Foreskin keratinocyte (primary cell): ENCODE measurements at places on chromosomes 4 and X. TPM values are rescaled to one million over a fixed set of nuclear protein-coding genes. Genes with fewer than 3 reads are reported as not detected.

DNA sequence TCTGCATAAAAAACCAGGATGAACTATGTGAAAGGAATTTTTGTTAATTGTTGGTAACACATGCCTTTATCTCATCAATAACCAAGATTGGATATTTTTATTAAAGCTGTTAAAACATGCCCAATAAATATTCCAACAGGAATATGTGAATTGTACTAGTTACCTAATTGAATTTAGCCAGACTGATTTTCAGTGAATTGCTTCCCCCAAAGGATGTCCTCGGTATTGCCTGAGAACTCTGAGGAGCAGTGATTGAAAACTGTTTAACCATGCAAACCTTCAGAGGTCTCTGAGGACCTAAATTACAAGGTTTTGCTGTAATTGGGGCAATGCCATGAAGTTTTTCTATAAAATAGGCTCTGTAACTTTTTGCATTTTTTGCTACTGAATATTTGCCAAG, 66.6 kb downstream of the BLTP1 start:
- DNase-seq: no peak

DNA sequence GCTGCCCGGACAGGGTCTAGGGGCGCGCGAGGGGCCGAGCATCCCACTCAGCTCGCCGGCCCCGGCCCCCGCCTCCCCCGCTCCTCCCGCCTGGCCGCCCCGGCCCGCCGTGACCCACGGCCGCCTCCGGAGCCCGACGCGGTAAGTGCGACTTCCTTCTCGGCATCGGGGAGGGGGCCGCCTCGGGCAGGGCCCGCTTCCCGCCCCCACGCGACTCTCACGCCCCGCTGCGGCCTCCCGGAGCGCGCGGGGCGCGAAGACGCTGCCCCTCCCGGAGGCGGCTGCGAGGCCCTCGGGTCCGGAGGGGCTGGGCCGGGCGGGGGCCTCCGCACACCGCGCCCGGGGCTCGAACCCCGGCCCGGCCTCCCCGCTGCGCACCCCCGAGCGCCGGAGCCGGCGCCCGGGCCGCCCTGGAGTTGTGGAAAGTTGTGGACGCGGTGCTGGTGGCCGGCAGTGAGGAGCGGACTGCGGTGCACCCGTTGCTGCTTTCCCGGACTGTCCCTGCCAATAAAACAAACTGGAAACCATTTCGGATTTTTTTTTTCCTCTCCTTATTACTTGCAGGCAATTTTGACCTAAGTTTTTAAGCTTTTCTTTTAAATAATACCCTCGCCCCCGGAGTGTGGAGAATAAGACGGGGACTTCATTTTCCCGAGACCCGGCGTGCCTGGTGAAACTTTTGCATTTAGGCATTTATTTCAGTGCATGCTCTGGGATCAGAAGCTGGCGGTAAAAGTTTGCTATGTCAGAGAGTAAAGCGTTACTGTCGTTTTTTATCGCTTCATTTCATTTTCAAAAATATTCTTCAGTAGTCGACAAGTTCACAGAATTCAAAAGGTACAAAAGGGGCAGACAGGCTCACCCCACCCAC, 13.0 kb upstream of the TMEM156 start:
- DNase-seq: no peak

DNA sequence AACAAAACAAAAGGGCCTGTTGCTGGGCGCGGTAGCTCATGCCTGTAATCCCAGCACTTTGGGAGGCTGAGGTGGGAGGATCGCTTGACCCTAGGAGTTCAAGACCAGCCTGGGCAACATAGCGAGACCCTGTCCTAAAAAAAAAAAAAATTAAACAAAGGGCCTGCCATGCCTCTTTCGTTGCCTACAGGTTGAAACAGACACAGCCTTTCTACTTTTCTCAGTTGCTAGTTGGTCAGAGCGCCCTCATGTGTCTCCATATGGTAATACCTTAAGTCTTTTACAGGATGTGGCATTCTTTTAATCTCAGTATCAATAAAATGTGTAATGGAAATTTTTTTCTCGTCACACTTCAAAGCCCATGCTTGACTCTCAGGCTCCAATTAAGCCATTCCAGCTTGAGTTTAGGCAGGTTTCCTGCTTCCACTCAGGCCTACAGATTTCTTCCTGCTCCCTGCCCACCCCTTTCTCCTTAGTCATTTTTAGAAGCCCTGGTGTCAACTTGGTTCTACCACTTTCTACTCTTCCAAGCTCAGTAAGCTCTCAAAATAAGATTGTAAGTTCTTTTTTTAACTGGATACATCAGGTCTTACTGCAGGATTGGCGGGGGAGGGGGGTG, 4.6 kb upstream of the SOWAHD start:
- DNase-seq: no peak

DNA sequence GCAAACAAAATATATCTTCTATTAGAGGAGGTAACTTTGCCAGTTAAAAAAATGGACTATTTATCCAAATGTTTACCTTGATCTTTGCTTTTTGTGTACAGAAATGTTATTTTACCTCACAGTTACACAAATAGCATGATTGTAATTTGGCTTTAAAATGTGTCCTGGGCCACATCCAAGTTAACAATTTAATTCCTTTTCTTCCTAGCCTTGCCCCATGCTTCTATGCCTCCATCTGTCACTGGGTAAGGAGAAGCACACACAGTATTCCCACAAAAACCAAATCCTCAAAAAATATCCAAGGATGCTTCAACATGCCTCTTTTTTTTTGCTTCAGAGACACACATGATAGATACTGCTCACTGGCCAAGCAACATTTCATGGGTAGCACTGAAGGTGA, 30.9 kb downstream of the GRXCR1 start:
- DNase-seq: no peak

GRCh38 chr4:925171-925570, 6.9 kb downstream of the GAK start:
- no peak for DNase-seq

GRCh38 chr4:1325176-1325480, 21.9 kb upstream of the UVSSA start:
- no peak for DNase-seq

DNA sequence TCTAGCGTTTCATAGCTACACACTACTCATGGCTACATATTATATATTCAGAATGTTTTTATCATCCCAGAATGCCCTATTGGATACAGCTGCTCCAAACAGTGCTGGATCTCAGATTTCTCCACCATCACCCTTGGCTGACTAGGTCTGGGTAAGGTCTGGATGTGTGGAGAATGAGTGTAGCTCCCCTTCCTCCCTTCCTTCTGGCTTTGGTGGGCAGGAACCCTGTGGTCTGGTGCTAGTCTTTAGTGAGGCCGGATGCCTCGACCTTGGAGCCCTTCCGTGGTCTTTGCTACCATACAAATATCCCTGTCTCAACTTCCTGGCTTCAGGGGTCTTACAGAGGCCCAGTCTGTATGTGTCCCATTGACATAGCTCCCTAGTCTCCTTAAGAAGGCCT, 52.1 kb upstream of the KDR start:
- DNase-seq: no peak

DNA sequence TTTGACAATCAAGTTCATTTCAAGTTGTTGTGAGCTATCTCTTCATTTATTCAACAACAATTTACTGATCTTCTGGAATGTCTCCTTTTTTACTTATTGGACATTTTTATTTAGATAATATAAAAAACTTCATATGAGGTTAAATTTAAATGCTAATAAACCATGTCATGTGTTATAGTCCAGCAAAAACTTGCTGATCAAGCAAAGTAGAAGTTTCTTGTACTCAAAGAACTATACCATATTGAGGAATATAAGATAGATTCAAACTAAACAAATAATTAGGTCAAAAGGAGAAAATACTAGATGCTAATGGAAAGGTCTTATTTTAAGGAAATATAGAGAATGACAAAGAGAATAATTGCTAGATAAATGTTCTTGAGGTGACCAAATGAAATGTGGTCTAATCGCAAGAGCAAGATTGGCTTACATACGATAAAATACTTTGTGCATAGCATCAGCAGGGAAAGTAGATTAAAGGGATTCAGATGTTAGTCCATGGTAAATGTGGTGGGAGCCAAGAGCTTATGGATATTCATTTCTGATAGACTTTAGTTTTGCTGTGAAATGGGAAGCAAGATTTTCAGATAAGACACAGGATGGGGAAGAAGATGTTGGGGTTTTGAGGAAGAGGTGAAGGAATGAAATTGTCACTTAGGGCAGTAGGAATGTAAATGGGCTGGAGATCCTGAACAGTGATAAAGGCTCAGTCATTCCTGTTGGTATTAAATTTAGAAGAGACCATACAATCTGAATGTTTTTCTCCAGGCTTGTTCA, 229.5 kb downstream of the MAPK10 start:
- no peak for DNase-seq

DNA sequence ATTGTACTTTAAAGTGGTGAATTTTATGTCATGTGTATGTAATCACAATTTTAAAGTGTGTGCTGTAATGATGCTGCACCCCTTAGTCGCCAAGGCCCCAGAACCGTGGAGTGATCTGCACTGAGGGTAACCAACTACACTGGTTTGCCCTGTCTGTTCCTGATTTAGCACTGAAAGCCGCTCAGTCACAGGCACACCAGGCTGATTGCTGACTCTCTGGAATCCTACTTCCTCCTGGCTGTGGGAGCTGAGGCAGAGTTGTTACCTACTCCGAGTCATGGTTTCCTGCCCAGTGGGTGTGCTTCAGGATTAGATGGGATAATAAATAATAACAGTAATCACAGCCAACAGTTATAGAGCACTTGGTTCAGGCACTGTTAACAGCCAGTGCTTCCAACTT, 645.4 kb downstream of the BCOR start:
- no peak for DNase-seq

DNA sequence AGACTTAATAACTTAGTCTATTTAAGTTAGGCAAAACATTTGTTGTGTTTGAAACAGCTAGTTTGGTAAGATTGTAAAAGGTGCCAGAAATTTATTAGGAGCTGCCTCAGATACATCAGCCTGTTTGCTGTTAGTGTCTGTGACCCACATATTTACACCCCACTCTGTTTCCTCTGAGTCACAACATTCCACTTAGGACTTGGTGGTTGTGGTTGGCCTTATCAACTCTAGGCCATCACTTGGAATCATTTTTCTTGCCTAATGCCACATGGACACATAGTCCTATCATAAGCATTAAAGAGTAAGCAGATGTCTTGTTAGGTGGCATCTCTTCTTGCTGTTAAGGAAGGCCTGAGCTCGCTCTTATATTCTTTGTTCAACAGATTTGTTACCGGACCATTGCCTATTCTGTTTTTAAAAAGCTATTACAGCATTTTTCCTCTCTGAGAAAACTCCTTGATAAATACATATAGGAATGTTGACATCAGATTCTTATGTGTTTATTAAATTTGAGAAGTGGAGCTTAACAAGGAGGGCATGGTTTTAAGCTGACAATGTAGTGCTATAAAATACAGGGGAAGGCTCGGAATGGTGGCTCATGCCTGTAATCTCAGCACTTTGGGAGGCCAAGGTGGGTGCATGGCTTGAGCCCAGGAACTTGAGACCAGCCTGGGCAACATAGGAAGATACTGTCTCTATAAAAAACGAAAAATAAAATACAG, 51.2 kb upstream of the PGRMC2 start:
- DNase-seq: peak; percentile 67

- DNase-seq: no peak
These were observed 122.5 kb upstream of the MAMLD1 start for GRCh38 chrX:150240643-150240970.

- DNase-seq: no peak
These were observed 10.0 kb downstream of the CLCN4 start for GRCh38 chrX:10166731-10167151.

DNA sequence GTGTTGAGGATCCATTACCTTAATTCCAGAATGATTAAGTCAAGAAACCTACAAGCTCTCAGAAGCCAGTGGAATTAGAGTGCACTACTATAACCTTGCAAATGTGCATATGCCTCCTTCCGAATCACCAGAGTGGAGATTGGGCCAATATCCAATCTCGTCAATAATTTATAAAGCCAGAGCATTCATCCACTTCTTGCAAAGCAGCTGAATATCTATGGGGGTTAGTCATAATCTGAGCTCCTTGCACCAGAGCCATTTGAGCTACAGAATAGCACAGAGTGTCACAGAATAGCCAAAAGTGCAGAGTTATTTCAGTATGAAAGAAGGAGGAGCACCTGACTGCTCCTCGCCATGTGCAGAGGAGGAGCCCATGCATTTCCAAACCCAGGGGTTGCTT, 69.2 kb upstream of the MTM1 start:
- no peak for DNase-seq

DNA sequence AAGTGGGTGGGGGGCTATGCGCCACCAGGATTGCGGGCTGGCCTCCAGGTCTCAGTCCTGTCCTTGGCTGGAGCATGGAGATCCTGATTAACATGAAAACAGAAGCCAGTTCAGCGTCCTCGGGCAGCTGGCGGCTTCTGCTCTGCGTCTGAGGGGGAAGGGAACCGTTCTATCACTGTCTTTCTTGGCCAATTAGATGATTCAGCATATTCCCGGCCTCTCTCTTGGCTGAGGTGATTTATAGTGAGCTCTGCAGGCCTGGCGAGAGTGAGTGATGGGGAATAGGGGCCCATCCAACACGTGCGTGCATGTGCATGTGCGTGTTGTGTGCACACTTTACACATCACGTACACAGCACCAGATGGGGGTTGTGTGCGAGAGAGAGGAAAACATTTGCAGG, 145.8 kb upstream of the ATP6AP2 start:
- no peak for DNase-seq

DNA sequence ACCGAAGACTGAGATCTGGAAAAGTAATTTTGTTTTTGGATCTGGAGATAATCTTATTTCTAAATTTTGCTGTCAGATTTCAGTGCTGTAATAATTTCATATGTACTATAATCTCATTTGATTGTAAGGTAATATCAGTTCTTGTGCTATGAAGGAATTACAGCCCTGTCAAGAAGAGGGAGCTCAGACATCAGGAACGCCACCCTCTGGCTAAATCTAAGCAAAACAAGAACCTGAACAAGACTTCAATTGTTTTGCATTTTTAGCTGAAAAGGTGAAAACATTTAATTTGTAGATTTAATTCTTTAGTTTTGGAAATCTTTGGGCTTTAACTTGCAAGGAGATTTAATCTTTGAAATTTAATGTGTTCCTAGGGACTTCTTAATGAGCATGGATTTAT, 525.4 kb upstream of the HS3ST1 start:
- no peak for DNase-seq

- no peak for DNase-seq
These were observed 112.8 kb upstream of the H2AZ1 start for GRCh38 chr4:100062921-100063320.

GRCh38 chr4:37837446-37837845, 11.0 kb downstream of the PGM2 start:
- DNase-seq: no peak

- no peak for DNase-seq
These were observed 529.1 kb upstream of the INTU start for GRCh38 chr4:127103681-127104115.

- DNase-seq: no peak
These were observed 1.3 kb downstream of the USP9X start for GRCh38 chrX:41086627-41086932.

GRCh38 chrX:38276089-38276488, 51.2 kb downstream of the RPGR start:
- no peak for DNase-seq

Gene SSX4B
- total RNA-seq: not detected in 2 replicates

Gene PDE5A
- total RNA-seq: 5.4 and 7.9 TPM in 2 replicates

Gene RHOXF2
- not detected in 2 replicates for total RNA-seq

Gene SPATA4
- total RNA-seq: 0.10 and 0.14 TPM in 2 replicates

Gene ZCCHC12
- not detected in 2 replicates for total RNA-seq

Gene WNK3
- total RNA-seq: 1.6 TPM in 2 replicates

Gene PDE6B
- 0.34 and 0.81 TPM in 2 replicates for total RNA-seq

Gene NAA11
- not detected in 2 replicates for total RNA-seq

Gene P2RY8
- not detected in 2 replicates for total RNA-seq

Gene TAF7L
- total RNA-seq: 0.03 TPM in 1 of 2 replicates, not detected in the other

Gene USP17L29
- not detected in 2 replicates for total RNA-seq

Gene BEX2
- total RNA-seq: 7.8 and 9.1 TPM in 2 replicates
